Head of caudate nucleus (tissue), 42 donors: ENCODE measurements at places on chromosomes 5 and 9.
A peak's percentile ranks its signal among the peaks of the same experiment; 100 is the strongest.

GRCh38 chr5:162888268-162888667 is 549.1 kb upstream of the CCNG1 start:
- no peak for DNase-seq

DNA sequence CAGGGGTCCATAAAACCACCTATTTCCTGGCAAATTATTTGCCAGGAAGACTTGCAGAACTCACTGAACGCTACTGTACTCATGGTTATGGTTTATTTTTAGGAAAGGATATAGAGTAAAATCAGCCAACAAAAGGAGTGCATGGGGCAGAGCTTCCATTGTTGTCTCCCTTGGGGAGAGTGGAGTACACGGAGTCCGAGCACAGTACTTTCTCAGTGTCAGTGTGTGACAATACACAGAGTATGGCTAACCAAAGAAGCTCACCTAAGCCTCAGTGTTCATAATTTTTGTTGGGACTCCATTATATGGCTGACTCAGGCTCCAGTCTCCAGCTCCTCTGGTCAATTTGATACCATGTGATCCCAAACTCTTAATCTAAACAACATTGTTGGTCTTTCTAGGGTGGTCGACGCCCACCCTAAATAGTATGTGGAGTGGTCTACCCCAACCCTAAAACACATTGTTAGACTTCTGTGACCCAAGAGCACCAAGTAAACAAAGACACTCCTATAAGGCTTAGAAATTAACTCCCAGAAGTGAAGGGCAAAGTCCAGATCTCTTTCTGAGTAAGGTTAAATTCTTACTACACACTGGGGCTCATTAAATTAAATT is 74.9 kb downstream of the SLC44A1 start:
- DNase-seq: no peak

- DNase-seq: no peak
Measured at GRCh38 chr9:70772601-70773000, 348.8 kb downstream of the TRPM3 start.

- DNase-seq: peak; percentile 74
Measured at GRCh38 chr5:177133853-177134696, 502 bp downstream of the NSD1 start.

- no peak for DNase-seq
Measured at GRCh38 chr9:77013932-77014596, 5.4 kb upstream of the FOXB2 start.

DNA sequence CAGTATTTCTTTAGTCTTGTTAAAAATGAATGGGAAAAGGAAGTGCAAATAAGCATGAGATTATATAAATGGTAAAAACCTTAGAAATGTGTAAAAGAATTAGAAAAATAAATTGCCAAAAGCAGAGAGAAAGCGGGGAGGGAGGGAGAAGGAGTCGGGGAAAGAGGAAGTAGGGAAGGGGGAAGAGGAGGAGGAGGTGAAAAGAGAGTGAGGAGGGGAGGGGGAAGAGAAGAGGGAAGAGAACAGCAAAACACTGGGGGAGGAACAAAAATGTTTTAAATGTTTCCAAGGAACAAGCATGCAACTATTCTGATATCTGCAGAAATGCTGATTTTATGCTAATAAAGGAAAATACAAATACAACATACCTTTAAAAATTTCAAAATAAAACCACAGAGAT is 317.5 kb downstream of the PIK3R1 start:
- no peak for DNase-seq

GRCh38 chr5:170300361-170301013 is 2.9 kb upstream of the LCP2 start:
- no peak for DNase-seq

DNA sequence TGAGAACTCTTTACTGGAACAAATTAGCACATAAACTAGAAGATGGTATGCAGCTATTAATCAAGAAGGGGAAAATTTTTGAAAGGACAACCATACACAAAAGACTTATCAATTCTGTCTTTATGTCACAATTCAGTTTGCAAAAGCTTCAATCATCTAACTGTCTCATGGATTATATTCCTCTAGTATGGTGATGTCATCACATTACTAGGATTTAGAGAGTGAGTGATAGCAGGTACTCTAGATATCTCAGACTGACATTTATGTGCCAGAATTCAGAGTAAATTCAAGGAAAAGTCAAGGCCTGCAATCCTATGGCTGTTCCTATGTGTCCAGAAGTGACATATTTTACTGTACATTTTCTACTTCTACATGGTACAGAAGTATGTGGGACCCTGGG is 318.9 kb upstream of the GRAMD2B start:
- DNase-seq: no peak

GRCh38 chr5:26434688-26435087 is 603.7 kb downstream of the CDH9 start:
- no peak for DNase-seq

- DNase-seq: no peak
Measured at GRCh38 chr5:132469380-132470009, 21.1 kb downstream of the IRF1 start.
